ENCODE measurements at places on chromosomes 5 and 9.

DNA sequence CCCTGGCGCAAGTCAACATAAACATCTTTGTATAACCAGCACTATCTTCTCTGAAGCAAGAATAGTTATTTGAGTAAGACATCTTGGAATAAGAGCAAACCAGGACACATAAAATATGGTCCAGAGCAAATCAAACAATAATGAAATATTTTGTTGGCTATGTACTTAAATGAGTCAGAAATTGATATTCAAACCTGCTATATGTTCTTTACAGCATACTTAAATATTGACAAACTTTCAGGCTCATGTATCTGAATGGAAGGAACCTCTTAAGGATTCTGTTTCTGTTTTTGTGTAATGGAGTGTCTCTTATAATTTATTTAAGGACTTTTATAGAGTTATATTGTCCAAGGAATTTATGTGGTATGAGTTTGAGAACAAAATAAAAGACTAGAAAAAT, 747.3 kb downstream of the EFNA5 start:
- no peak for DNase-seq

GRCh38 chr5:38370358-38371100, 112.2 kb downstream of the EGFLAM start:
- DNase-seq, result no peak

- DNase-seq, result no peak
Observed at GRCh38 chr5:92527311-92528078, 1053.5 kb downstream of the NR2F1-AS1 start.

- peak; percentile 87 for DNase-seq
Observed at GRCh38 chr5:150560401-150561191, 52.7 kb downstream of the NDST1 start.

- DNase-seq, result no peak
Observed at GRCh38 chr9:106717686-106718085, 145.3 kb upstream of the ZNF462 start.

- no peak for DNase-seq
Observed at GRCh38 chr5:35213608-35214007, 16.7 kb downstream of the PRLR start.

DNA sequence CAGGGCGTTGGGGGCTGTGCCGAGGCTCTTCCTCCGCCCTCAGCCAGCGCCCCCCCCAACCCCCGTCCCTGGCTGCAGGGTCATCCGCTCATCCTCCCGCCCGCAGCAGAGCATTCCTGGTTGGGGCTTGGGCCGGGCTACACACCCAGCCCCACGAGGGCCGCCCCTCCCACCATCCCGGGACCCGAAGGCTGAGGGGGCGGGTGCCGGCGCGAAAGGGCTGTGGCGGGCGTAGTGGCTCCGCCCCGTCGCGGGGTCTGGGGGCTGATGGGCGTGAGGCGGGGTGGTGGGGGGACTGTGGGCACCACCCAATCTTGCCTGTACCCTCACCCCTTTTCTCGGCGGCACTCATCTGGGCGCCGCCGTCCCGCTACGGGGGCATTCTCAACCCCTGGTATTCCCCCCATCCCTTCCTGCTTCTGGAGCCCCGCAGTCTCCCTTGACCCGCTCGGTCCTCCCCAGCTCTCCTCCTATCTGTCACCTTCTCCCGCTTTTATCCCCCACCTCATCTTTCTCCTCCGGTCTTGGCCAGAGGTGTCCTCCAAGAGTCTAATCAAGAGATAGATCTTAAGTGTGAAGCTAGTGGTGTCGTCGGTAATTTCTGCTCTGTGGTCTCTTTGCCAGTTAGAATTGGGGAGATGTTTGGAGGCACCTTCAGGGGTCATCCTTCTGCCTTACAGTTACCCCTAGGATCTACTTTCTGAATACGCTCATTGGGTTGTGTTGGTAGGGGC, 1.6 kb downstream of the FER start:
- peak; percentile 49 for DNase-seq

- no peak for DNase-seq
Observed at GRCh38 chr9:106761493-106761892, 101.5 kb upstream of the ZNF462 start.

- no peak for DNase-seq
Observed at GRCh38 chr5:115820846-115821245, 4.4 kb upstream of the CDO1 start.

DNA sequence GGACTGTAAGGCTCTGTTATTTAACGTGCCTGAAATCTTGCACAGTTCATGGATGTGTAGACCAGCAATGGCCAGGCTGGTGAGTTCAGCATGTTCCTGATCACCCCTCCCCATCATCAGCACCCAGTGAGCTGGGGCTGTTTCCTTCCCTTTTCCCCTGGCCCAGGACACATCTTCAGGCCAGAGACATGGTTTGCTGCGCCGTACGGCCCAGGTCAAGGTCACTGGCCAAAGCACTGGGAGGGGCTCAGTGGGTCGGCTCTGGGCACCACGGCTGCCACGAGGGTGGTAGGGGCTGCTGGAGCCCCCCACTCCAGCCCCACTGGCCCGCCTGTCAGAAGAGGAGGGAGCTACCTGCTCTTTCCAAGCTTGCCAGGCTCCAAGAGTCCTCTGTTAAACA, 55.9 kb downstream of the SEMA4D start:
- no peak for DNase-seq

GRCh38 chr5:65742565-65743231, 20.7 kb downstream of the NLN start:
- DNase-seq, result peak; percentile 21

- no peak for DNase-seq
Observed at GRCh38 chr9:87786876-87787275, 61.0 kb downstream of the CTSL start.

- DNase-seq, result no peak
Observed at GRCh38 chr5:55387865-55388264, 80.1 kb downstream of the MTREX start.

DNA sequence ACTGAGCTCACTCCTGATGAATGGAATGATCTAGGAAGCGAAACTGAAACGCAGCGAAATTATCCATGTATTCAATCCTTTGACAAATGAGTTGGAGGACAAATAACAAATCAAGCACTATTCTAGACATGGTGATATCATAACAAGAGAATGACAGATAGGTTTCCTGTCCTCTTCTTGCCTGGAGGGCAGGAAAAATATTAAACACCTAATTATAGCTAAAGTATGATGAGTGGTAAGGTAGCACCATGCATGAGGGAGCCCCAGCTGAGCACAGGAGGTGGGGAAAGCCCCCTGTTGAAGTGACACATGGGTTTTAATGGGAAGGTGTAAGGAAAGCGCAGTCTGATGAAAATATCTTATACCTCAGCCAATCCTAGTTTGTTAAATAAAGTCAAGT, 225.2 kb downstream of the NPR3 start:
- no peak for DNase-seq

- DNase-seq, result no peak
Observed at GRCh38 chr9:3012842-3013241, 168.9 kb upstream of the PUM3 start.

- DNase-seq, result no peak
Observed at GRCh38 chr9:21082671-21083070, 4.9 kb upstream of the IFNB1 start.

DNA sequence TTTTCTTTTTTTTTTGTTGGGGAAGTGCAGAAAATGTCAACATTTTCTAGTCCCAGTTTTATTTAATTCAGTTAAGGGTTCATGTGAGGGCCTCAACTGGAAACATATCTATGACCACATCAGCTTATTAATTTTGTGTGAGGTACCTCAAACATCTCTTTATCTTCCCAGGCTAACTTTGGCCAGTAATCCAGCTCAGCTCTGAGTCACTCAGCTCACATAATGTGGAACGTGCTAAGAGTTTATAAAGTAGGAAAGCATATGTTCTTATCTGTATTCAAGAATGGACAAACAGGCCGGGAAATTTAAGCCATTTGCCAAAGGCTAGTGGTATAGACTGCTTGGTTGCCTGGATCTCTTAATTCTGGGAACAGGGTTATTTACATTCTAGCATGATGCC, 118.4 kb downstream of the INSYN2B start:
- DNase-seq, result no peak

GRCh38 chr5:170769246-170769645, 14.3 kb upstream of the GABRP start:
- no peak for DNase-seq

DNA sequence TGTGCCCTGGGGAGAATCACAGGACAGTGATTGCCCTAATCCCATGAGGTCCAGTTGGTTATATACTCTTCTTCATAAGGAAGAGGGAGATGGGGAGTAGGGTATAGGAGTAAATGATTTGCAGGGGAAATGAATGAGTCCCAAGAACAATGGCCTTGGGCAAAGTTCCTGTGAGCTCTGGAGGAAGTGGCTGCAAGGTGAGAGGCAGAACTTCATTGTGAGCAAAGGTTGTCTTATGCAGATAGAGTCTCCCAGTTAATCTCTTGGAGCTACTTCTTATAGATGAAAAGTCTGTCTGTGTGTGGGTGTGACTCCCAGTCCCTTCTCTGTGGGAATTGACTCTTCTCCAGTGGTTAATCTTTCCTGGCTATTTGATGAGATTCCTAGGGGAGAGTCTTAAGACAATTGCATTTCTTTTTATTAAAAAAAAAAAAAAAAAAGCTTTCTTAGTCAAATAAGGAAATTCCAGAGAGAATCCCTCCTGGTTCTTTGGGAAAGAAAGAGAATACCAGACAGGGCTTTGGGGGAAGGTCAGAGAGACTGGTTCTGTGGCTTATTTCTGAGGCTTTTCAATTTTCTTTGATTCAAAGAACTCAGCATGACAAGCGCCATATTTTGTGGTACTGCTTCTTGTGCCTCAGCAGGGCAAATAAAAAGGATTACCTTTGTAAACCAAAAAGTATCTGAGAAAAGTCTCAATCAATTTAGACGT, 33.6 kb upstream of the MEGF10 start:
- no peak for DNase-seq

- DNase-seq, result no peak
Observed at GRCh38 chr5:56306433-56307150, 73.5 kb upstream of the ANKRD55 start.

DNA sequence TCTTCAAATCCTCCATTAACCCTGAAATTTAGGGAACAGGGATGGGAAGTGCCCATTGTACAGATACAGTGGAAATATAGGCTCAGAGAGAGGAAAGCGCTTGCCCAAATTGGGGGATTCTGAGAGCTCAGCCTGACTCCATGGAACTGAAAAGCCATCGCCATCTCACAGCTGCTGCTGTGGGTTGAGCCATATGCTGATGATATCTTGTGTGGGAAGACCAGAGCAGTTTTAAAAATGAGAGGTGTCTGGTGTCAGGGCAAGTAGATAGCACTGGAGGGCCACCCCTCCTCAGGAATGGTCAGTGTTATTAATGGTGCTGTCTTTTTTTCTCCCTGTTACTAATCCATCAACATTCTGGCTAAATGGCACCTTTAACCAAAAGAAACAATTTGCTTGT, 50.9 kb upstream of the C5orf58 start:
- DNase-seq, result no peak

Measured in NCI-H1417 (cell line).